Spleen (tissue), 13 donors: ENCODE measurements at places on chromosomes 2 and 18.
A peak's percentile ranks its signal among the peaks of the same experiment; 100 is the strongest.

- H3K4me1 ChIP-seq, result peaks cover 29% of the 10 kb centered on the region
- peaks cover 68% of the 10 kb centered on the region for H3K27me3 ChIP-seq
- no peaks in the 10 kb centered on the region for H3K36me3 ChIP-seq
- no peak overlapping the region for H3K4me3 ChIP-seq
- H3K27ac ChIP-seq, result no peak overlapping the region
Measured at GRCh38 chr2:232925153-232925820, 55.2 kb downstream of the SNORC start.

DNA sequence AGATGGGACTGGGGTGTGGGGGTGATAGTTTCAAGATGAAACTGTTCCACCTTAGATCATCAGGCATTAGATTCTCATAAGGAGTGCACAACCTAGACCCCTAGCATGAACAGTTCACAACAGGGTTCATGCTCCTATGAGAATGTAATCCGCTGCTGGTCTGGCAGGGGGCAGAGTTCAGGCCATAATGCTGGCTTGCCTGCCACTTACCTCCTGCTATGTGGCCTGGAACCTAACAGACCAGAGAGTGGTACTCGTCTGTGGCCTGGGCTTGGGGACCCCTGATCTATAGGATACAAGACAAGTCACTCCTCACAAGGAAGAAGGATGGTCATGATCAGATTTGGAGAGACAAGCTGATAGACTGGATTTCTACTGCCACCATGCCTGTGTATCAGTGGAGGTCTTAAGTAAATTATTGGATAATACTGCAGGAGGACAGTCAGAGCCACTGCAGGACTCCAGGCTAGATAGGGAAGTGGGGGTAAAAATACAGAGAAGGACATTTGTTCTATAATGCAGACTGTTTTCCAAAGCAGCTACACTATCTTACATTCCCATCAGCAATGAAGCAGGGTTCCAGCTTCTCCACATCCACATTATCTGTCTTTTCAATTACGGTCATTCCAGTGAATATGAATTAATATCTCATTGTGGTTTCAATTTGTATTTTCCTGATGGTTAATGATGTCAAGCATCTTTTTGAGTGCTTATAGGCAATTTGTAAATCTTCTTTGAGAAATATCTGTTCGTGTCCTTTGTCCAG, 28.8 kb upstream of the APOB start:
- no peak overlapping the region for H3K4me3 ChIP-seq
- no peak for DNase-seq

DNA sequence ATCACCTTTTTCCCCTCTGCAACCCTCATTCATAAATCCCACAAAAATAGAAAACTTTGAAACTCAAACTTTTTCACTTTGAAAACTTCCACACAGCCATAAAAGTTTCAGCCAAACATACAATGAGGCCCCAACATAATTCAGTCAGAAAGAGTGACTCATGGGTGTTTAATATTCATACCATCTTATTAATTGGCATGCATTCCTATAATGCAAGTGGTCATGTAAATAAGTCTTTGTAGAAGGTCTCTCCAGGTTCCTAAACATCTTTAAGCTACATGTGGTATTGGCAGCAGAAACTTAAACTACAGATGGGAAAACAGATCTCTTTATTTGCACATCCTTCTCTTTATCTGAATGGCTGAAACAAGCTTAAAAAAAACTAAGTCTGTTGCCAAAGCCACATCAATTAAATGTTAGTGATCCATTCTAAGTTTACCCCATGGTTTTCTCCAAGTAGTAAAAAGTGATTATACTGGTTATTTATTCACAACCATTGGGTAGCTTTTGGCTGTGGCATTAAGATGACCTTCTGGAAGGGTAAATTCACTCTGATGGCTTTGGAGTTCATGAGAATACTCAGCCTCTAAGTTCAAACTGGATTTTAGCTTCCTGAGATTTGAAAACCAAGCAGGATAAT, 70.2 kb upstream of the LYPD1 start:
- no peak overlapping the region for H3K27ac ChIP-seq
- no peaks in the 10 kb centered on the region for H3K36me3 ChIP-seq
- H3K4me3 ChIP-seq, result no peak overlapping the region
- no peaks in the 10 kb centered on the region for H3K4me1 ChIP-seq
- no peak for DNase-seq

DNA sequence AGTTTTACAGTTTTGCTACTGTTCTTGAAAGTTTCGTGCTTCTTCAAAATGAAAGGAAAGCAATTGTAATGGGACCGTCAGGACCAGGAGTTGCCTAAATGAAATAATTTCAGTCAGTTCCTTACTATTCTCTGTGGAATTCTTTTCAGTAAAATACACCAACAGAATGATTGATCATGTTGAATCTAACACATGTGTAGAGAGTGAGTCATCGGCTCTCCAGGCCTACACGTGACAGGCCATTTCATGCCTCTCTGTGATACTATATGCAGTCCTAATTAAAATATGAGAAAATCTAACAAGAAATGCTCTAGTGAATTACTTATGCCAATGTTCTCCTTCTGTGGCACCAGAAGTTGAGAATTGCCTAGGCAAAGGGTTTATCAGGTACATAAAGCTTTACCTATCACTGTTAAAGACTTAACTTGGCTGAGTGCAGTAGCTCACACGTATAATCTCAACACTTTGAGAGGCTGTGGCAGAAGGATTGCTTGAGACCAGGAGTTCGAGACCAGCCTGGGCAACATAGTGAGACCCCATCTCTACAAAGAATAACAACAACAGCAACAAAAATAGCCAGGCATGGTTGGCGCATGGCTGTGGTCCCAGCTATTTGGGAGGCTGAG, 199.4 kb downstream of the LRRTM1 start:
- no peaks in the 10 kb centered on the region for H3K27me3 ChIP-seq
- H3K4me3 ChIP-seq, result no peak overlapping the region
- no peaks in the 10 kb centered on the region for H3K4me1 ChIP-seq

DNA sequence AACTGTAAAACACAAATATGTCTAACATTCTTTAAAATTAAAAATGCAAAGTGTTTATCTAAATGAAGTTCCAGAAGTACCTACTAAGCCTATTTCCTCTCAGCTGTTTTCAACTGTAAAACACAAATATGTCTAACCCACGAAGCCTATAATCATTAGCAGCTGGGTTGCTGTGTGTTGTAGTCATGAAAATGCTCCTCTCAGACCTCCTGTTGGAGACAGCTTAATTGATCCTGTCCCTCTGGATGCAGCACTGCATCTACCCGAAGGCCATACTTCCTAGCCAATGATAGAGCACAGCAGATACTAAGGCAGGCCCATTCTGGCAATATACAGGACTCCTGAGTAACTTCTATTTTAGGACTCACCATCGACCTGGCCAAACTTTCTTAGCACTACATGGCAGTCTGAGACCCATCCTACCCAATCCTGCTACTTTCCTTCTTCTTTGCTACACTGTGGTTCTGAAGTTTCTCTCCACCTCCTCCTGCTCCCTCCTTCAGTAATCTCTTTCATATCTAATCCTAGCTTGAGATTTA, 92.5 kb upstream of the RBBP8 start:
- H3K4me3 ChIP-seq, result no peak overlapping the region
- no peaks in the 10 kb centered on the region for H3K27me3 ChIP-seq
- no peak overlapping the region for H3K27ac ChIP-seq
- H3K4me1 ChIP-seq, result peaks cover 3% of the 10 kb centered on the region
- H3K36me3 ChIP-seq, result no peaks in the 10 kb centered on the region
- no peak for DNase-seq

DNA sequence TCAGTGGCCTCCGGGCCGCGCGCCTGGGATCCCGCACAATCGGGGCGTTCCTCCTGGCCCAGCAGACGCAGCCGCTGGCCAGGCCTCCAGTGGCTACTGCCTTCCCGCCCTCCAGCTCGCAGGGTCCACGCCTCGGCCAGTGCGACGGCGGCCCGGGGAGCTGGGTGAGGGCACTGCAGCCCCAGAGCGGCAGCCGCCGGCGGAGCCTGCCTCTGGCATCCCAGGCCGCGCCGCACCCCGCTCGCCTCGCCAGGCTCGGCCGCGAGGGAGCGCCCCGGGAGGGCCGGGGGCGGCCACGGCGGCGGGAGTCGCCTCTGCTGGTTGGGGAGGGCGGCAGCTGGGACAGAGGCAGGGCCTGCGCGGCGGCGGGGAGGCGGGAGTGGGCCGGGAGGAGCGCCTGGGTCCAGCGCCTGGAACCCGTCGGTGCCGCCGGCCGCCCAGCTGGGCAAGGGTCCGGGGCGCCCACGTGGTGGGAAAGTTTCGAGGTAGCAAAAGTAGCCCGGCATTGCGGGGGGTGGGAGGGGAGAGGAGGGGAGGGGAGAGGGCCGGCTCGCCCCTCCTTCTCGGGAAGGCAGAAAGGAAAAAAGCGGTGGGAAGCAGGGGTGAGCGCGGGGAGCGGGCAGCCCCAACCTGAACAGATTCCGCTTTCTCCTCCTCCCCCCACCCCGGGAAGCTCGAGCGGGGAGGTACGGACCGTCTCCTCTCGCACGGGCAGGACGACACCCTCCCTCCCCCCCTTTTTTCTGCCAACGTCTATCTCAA, 1.5 kb upstream of the INHBB start:
- H3K27me3 ChIP-seq, result peaks cover 96% of the 10 kb centered on the region
- peaks cover 3% of the 10 kb centered on the region for H3K36me3 ChIP-seq
- peak overlapping the region; percentile 54 for H3K4me3 ChIP-seq
- no peak overlapping the region for H3K27ac ChIP-seq
- peaks cover 43% of the 10 kb centered on the region for H3K4me1 ChIP-seq

DNA sequence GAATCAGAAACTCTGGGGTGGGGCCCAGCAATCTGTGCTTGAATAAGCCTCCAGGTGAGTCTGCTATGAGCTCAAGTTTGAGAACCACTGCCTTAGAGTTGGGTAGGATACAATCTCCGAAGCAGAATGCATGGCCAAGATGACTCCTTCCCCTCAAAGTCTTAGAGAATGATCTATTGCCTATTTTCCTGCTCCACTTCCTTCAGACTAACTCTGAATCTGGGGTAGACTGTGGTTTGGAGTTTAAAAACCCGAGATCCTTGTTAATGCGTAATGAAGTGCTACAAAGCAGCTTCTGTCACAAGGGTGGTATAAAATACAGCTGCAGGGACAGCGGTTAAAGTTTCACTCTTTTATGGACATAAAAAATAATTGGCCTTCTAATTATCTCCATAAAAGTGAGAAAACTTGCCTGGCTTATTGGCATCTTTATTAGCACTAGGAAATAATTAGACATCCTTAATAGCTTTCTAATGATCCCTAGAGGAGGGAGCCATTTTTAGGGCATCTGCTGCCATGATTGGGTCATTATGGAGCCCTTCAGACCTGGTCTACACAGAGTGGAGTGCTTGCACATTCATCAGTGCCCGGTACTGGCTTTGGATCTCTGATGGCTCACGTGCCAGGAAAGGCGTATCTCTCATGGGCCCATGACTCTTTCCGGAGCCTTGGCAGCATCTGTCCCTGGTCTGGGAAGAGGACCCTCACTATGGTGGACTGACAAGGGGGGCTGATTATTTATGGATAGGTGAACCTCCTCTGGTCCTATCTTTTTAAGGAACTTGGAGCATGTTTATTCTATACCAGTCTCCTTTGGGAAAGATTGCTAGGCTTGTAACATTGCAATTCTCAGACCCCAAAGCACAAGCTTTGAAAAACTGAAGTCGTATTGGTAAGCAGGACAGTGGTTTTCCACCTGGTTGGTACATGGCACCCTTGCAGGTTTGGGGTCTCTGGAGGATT, 28.2 kb downstream of the SIX2 start:
- H3K4me1 ChIP-seq, result no peaks in the 10 kb centered on the region
- no peaks in the 10 kb centered on the region for H3K36me3 ChIP-seq
- no peak overlapping the region for H3K4me3 ChIP-seq
- no peak overlapping the region for H3K27ac ChIP-seq
- DNase-seq, result no peak
- H3K27me3 ChIP-seq, result peaks cover 12% of the 10 kb centered on the region

DNA sequence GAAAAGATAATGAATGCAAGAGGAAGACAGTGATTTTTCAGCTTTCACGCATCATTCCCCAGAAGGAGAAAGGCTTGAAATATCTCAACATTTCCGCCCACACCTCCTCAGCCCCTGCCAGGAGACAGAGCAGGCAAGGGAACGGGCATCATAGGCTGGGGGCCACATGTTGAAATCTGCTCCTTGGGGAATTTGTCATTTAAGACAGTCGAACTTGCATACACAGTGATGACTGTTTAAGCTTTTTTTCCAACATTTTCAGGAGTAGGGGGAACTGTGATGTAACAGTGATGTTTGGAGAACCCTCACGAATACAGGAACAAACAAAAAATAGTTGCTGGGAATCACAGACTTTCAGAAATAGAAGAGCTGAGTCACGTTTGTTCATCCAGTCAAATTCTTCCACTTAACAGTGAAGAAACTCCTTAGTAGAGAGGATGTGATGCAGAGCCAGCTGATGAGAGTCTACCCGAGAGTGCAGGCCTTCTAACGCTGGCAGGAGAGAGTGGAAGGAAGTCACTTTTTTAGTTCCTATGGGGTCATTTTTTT, 266.8 kb downstream of the ALPK2 start:
- no peak overlapping the region for H3K4me3 ChIP-seq
- no peaks in the 10 kb centered on the region for H3K4me1 ChIP-seq
- H3K27ac ChIP-seq, result peak overlapping the region; percentile 30
- no peaks in the 10 kb centered on the region for H3K36me3 ChIP-seq

DNA sequence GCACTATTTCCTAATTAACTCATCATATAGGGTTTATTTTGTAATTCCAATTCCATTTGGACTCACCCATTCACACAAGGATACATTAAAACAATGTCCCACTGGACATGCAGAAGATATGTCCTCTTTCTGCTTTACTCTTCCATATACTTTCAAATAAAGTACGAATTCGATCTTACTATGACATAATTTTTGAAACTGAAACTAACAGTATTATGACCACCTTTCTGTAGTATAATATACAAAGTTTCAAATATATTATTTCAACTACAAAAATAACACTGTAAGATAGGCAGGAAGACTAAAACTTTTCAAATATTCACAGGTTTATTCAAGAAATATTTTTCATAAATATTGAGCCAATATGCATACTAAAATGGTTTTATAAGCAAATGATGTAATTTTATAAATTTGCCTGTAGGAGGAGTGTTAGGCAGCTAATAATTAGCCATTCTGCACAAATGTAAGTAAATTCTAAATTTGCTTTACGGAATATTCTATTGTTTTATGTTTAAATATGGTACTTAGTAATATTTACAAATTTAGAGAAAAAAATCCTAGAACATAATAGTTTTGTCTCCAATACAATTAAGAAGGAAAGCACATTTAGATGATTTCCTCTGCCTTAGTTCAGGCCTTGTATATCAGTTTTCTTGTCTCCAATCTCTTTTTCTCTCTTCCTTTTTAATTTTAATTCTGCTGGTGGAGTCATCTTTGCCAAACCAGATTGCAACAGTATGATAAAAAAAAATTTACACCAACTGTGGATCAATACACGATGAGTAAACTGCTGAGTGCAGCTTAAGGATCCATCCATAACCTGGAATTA, 85.9 kb downstream of the CERKL start:
- no peaks in the 10 kb centered on the region for H3K4me1 ChIP-seq
- no peak overlapping the region for H3K4me3 ChIP-seq
- DNase-seq, result no peak
- no peak overlapping the region for H3K27ac ChIP-seq
- no peaks in the 10 kb centered on the region for H3K27me3 ChIP-seq

- DNase-seq, result no peak
- no peaks in the 10 kb centered on the region for H3K4me1 ChIP-seq
- no peak overlapping the region for H3K4me3 ChIP-seq
- no peaks in the 10 kb centered on the region for H3K36me3 ChIP-seq
Measured at GRCh38 chr18:50034029-50034428, 160.9 kb downstream of the MYO5B start.

- peak overlapping the region; percentile 77 for H3K4me3 ChIP-seq
- peak overlapping the region; percentile 91 for H3K27ac ChIP-seq
- H3K36me3 ChIP-seq, result peaks cover 27% of the 10 kb centered on the region
- H3K4me1 ChIP-seq, result peaks cover 20% of the 10 kb centered on the region
Measured at GRCh38 chr2:241356871-241357260, 781 bp downstream of the FARP2 start.
